ENCODE measurements at places on chromosomes 4 and X.

DNA sequence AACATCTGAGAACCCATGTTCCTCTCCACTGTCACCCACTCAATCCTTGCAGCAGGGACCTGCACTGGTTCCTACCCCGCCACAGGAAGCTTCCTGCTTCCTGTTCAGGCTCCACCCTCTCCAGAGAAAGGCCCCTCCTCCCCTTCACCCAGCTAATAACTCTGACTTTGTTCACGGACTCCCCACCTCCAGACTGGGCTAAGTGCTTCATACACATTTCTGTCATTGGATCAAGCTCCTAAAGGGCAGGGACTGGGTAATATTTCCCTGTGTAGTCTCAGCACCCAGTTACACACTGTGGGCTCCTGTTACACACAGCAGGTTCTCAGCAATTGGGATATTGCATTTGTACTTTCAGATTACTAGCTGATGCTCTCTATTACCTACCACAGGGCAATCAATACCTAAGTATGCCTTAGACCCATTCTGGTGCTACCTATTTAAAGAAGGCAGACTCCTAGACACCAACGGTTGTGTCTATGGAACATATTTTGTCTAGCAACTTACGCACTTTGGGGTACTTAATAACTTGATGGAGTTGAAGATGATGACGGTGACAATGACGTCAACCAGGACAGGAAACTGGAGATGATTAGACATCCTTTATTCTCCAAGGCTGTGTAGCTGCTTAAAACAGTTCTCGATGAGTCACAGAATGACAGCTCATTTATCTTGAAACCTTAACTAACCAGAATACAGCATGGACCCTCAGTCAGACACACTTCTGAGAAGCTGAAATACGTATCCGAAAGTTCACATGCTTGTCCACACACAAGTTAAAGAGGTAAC, 58.1 kb downstream of the MAML3 start:
- DNase-seq = peak; percentile 78

DNA sequence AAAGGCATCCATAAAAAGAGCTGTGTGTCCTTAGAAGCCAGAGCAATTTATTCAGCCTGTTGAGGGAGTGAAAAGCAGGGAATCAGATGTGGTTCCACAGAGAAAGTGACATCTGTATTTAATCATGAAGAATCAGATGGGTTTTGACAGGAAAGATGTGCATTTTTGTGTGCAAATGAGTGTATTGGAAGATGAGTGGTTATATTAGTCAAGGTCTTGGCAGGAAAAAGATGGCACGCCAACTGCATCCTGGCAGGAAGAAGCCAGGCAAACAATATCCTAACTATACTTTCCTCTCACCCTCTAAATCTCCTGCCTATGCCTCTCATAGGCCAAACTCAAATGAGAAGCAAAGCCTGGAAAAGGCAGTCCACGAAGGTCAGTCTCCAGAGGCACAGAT, 59.1 kb downstream of the SCFD2 start:
- no peak for DNase-seq

- no peak for DNase-seq
Measured at GRCh38 chr4:3421470-3421869, 20.3 kb upstream of the HGFAC start.

DNA sequence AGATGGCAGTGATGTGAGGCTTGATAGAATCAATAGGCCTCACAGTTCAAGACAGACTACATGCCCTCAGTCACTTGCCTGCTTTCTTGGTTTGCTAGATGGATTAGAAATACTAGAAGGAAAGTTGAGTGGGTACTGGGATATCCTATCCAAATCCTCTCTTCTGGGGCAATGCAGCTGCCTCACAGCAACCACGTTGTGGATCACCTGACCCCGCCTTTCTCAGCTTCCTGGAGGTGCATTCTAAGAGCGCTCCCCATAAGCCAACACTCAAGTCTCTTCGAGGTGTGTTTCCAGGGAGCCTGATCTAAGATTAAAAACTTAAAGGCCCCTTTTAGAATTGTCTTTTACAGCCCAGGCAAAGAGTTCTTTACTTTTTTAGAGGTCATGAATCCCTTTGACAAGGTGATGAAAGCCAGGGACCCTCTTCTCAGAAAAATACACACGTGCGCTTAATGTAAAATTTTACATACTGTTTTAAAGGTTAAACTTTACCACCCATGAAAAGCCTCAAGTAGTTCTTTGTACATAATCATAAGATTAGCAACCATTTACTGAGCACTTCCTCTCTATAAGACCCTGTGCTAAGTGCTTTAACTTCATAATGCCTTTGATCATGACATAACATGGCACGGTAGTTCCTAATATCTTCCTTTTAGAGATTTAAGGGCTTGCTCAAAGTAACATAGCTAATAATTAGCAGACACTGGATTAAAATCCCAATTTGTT, 840 bp upstream of the RPL34 start:
- no peak for DNase-seq

GRCh38 chr4:23819041-23819511, 70.8 kb downstream of the PPARGC1A start:
- no peak for DNase-seq

All from HTR-8/SVneo (cell line).